ENCODE measurements at places on chromosomes 3 and 15.

DNA sequence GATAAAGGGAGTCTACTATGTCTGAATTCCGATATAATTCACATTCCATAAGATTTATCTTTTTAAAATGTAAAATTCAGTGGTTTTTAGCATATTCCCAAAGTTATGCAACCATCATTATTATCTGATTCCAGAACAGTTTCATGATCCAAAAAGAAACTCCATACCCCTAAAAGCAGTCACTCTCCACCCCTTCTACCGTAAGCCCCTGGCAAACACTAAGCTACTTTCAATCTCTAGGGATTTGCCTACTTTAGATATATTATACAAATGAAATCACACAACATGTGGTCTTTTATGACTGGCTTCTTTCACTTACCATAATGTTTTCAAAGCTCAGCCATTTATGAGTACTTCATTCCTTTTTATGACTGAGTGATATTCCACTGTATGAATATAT lies 65.6 kb downstream of the TMEM212 start:
- DNase-seq = no peak

- no peak for DNase-seq
Measured at GRCh38 chr3:166570102-166570501, 732.9 kb upstream of the BCHE start.

DNA sequence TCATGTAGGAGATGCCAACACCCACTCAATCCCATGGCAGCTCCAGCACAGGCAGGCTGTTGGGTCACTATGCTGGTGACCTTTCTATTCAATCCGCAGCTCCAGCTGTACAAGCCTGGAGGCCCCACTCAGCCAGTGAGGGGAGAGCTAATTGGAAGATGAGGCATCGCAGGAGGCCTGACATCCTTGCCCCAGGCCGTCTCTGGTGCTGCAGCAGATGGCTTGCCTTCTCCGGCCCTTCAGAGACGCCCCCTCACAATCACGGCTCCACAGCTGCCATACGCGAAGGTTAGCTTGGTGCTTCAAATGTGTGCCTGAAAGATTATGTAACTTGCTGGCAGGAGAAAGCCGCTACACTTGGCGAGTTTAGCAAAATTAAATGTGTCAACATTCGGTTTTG lies 104.2 kb upstream of the CLSTN2 start:
- no peak for DNase-seq

GRCh38 chr3:46479021-46479420 lies 14.3 kb upstream of the LTF start:
- DNase-seq = no peak

DNA sequence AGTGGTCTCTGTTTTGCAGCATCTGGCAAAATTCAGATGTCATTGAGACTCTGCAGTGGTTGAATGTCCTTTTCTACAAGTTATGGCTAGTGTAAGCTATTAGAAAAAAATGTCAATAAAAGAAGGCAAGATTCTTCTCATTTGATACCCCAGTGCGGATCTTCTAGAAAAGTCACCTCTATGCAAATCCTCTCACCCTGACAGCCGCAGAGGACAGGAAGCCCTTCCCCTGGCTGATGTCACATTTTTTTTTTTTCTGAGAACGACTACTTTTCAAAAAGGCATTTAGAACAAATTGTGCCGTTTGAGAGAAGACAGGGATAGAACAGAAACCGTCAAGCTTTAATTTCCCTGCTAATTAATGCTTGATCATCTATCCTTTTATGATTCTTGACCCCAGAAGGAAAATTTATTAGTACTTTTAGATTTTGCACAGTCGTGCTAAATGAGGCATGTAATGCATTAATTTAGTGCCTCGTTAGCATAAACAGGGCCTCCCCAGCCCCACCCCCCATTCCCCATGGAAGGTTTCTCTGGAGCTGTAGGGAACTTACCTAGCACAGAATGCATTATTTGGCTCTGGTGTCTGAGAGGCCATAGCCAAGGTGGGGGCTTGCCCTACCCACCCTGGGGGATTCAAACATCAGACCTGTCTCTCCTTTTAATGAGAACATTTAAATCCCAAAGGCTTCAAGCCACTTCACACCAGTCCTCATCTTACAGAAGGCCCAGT lies 183.8 kb downstream of the OPA1 start:
- no peak for DNase-seq

DNA sequence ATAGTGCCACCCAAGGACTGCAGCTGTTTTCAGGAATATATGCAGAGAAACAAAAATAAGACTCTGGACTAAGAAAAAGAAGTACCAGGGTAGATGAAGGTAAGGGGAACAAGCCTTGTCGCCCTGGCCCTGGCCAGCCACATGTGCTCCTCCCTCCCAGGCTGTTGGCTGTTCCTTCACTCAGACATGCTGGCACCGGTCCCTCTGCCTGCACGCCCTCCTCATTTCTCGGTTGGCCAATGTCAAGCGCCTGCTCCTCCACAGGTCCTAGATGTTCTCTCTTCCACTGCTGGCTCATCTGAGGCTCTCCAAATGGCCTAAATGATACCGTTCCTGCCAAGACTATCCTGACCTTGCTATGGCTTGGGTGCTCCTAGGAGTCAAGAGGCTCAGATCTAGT lies 288.4 kb upstream of the LYSMD4 start:
- DNase-seq = no peak

DNA sequence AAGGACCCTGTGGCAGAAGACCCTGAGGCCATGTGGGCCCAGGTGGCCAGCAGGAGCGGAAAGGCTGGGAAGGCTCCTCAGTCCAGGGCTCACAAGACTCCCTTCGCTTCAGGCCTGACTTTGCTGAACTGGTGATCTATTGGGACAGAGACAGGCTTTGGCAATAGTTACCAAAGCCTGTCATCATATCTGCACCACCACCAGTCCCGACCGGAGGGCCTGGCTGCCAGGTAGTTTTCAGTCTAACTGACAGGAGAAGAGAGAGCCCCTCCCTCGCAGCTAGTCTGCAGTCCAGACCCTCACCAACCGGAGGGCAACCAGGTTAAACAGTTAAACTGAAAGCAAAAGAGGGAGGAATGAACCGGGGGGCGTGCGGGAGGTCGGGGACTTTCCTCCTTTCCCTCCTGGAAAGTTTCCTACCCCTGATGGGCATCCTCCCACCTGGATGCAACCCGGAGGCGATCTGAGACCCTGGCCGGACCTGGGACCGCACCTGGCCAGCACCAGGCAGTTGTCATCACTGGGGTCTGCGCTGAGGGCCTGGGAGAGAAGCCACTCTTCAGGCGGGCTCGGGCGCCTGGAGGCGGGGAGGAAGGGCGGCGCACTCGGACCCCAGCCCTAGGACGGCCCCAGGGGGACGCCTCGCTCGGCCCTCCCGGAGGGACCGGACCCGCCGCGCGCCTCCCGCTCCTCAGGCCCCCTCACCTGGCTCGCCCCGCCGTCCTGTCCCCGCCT lies 435 bp downstream of the RAB27A start:
- DNase-seq = peak; percentile 53

GRCh38 chr15:78983146-78983918 lies 38.5 kb upstream of the CTSH start:
- no peak for DNase-seq

- DNase-seq = no peak
Measured at GRCh38 chr3:195558602-195559001, 15.5 kb upstream of the PPP1R2 start.

DNA sequence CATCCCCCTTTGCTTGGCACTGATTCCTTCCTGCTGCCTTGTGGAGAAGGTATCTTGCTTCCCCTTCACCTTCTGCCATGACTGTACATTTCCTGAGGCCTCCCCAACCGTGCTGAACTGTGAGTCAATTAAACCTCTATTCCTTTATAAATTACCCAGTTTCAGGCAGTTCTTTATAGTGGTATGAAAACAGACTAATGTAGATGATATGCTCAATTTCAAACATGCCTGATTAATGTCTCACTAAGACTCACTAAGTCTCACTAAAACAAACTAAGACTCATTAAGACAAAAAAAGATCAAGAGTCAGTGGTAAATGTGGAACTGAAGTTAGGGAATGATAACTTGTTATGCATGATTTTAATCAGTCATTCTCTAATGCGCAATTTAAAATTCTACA lies 606.6 kb downstream of the RBMS3 start:
- no peak for DNase-seq

DNA sequence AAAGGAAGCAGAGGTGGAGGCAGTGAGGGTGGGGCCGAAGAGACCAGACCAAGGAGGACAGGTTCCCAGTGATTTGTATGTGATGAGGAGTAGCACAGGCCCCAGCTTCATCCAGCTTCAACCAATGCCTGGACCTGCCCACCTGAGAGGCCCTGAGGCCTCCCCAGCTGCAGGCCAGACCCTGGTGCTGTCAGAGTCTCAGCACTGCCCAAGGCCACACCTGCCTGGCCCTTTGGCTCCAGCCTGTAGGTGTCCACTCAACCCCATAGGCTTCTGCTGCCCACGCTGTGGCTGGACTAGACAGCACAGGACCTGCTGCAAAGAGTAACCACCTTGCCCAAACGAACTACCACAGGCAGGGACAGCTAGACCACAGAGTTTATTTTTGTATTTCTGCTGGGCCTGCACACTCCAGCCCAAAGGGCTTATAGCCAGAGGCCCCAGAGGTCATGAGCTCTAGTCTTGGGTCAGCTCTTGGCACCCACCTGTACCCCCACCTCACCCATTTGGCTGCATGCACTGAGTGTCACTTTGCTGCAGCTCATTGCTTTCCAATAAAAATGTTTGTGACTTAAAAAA lies 81.9 kb upstream of the CDV3 start:
- DNase-seq = no peak

GRCh38 chr15:43187544-43188155 lies 2.4 kb downstream of the CCNDBP1 start:
- no peak for DNase-seq

GRCh38 chr15:101804941-101805340 lies 1.6 kb downstream of the OR4F6 start:
- DNase-seq = no peak

- DNase-seq = no peak
Measured at GRCh38 chr3:16728770-16729745, 123.8 kb upstream of the DAZL start.

DNA sequence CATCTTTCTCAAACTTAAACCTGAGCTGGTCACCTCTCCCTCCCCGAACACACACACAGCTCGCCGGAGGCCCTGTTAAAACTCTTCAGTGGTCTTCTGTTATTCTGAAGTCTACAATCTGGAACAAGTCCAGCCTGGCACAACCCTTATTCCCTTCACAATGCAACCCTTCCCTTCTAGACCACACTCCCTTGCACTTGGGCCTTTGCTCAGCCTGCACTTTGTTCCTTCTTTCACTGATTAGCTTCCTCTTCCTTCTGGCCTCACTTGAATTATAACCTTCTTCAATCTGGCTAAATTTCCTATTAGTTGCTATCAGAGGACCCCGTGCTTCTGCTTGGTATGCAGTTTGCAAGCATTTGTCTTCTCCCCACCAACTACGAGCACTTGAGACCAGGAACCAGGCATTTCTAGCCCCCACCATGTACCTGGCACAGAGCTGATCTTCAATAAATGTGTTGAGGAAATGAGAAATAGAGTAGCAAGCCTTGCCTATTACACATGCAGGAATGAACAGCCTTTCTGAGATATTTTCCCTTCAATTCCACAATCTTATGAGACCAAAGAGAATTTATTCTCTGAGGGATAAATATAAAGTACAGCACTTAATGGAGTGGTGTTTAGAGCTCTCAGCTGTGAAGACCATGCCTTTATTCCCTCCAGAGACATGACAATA lies 663.1 kb upstream of the ADAMTS9 start:
- DNase-seq = no peak

GRCh38 chr3:127089486-127090145 lies 103.3 kb upstream of the PRR23E start:
- no peak for DNase-seq

GRCh38 chr3:72078676-72079368 lies 293.9 kb upstream of the PROK2 start:
- DNase-seq = no peak

GRCh38 chr3:52061121-52061910 lies 4.9 kb upstream of the DUSP7 start:
- DNase-seq = no peak
